ENCODE measurements at places on chromosomes 4 and X.
A peak's percentile ranks its signal among the peaks of the same experiment; 100 is the strongest.

GRCh38 chrX:7346021-7346420, 198.1 kb upstream of the PUDP start:
- DNase-seq = no peak

DNA sequence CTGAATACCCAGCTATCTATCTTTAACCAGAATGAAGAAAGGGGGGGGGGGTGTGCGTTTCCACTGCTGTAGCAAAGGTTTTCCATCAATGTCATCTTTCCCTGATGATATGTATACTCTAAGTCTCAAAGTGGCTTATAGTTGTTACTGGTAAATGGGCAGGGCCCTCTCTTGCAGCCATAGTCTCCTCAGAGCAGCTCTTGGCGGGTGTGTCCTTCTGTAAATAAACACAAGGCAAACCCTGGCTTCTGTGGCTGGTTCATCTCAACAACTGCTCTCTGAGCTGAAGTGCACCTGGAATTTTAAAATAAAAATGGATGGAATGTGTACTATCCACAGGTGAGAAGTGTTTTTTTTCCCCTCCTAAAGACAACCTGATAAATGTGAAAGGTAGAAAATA, 57.5 kb upstream of the SCML1 start:
- DNase-seq = no peak

GRCh38 chrX:122119361-122119760, 1064.7 kb upstream of the GRIA3 start:
- DNase-seq = no peak

- no peak for DNase-seq
These were observed 281.3 kb downstream of the PTTG2 start for GRCh38 chr4:38241541-38241940.

DNA sequence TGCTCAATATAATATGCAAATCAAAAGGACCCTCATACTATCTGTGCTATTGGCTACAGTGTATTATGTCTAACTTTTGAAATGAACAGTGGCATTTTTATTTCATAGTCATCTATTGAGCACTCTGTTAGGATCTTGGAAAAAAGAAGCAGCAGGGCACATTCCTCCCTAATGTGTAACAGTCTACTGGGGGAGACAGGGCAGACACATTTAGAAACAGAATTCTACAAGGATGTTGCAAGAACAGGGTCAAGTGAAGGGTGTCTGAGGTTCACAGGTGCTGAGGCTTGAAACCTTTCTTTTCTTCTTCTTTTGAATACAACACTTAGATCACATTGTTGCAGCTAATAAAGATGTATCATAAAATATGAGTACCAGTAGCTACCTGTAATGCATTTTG, 129.7 kb upstream of the SLC4A4 start:
- no peak for DNase-seq

GRCh38 chr4:177582992-177583391, 140.8 kb upstream of the AGA start:
- no peak for DNase-seq

DNA sequence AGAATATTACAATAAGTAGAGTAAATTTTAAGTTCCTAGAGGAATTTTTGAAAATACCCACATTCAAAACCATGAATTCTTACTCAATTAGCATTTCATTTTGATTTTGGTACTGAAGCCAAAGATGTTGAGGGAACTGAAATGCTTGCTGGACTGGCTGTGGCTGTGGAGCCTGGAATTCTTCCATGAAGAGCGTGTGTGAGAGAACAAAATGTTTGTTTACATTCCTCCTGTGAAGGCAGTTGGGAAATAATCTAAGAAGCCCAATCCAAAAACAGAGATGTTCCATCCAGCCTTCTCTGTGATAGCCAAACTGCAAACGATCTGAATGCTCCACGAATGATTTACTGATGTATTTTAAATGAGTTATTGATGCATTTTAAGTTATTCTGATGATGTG, 3.8 kb upstream of the ADH1B start:
- DNase-seq = no peak

- no peak for DNase-seq
These were observed 22.1 kb upstream of the HSD17B10 start for GRCh38 chrX:53456254-53456653.

DNA sequence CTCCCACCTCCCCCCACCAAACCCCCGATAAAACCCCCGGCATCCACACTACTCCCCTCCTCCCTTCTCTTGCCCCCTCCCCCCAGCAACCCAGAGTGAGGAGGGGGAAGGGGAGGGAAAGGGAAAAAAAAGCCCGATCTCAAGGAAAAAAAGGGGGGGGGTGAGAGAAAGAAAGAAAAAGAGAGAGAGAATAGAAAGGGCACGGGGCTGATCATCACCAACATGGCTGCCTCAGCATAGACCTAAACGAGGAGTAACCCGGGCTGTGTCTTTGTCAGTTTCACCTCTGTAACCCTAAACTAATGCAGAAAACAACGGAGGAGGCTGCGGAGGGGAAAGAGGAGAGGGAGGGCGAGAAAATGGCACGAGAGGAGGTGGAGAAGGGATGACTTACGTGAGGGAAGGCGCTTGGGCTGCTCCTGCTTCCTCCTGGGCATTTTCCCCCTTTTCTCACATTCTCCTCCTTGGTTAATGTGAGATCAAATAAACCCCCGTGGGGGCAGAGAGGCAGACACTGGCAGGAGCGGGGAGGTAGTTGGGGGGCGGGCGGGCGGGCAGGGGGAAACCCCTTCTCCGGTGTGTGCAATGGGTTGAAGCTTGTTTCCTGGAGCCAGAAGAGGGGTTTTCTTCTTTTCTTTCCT, 532 bp downstream of the ZNF827 start:
- DNase-seq = peak; percentile 53

- DNase-seq = no peak
These were observed 221.5 kb downstream of the VEGFC start for GRCh38 chr4:176571206-176571605.

Data from activated naive CD4-positive, alpha-beta T cell treated with Interleukin-2 at 50 U/mL for 16 hours (primary cell).